ENCODE measurements at places on chromosomes 4 and X.

DNA sequence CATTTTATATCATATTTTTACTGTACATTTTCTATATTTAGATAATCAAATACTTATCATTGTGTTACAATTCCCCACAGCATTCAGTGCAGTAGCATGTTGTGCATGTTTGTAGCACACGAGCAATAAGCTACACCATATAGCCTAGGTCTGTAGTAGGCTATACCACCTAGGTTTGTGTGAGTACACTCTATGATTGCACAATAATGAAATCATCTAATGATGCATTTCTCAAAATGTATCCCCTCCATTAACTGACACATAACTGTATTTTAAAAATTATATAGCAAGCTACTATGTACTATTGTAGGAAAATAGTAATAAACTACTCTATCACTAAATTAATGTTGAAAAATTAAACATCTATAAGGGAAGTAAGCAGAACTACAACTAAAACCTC is 518.4 kb upstream of the PABPC4L start:
- DNase-seq, result no peak

DNA sequence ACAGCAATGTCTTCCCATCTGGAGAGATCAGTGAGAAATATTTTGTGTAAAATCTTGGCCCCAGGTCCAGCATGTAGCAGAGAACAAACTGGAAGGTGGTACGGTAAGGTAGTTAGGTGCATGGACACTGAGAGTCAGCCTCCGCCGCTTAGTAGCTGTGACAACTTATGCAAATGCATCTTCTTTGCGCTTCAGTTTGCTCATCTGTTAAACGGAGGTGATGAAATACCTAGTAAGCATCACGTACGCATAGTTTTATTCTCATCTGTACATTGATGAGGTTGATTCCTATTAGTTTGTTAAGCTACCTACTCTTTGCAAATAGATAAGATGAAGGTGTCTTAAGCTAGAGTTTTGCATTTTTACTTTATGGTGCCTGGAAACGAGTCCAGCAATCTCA is 80.0 kb upstream of the MSX1 start:
- DNase-seq, result no peak

GRCh38 chr4:16224264-16225166 is 1.8 kb downstream of the TAPT1 start:
- DNase-seq, result no peak

- no peak for DNase-seq
Observed at GRCh38 chr4:1418494-1419285, 12.4 kb upstream of the NKX1-1 start.

DNA sequence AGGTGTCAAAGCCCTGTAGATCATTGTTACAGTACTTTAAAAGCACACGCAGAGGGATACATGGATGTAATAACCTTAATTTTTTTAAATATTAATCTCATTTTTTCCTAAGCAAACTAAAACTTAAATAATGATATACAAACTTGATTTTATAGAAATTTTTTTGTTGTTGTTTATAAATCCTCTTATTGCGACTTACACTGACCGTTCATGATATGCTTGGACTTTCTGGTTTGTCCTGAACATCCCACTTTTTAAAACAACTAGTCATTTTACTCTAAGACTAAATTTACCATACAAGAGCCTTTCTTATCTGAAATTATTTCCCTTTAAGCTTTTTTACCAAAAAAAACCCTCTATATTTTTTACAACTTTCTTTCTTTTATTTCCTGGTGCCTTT is 2106.0 kb downstream of the PCDH7 start:
- no peak for DNase-seq

DNA sequence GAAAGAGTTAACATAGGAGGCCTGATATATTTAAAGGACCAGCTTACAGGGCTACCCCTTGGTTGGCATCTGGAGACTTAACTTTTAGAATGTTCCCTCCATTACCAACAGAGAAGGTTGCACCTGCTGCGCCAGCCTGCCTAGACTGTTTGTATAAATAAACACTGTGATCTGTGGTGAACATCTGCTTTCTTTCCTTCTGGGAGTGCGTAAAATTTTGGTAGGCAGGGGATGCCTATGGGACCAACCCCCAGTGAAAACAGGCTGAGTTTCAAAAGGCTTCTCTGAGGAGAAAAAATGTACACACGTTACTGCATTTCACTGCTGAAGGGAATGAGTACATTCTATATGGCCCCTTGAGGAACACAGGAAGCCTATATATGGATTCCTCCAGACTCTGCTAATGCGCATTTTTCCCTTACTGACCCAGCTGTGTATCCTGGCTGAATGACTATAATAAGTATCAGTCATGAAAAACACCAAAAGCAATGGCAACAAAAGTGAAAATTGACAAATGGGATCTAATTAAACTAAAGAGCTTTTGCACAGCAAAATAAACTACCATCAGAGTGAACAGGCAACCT is 13.8 kb downstream of the CENPC start:
- no peak for DNase-seq

All from stimulated activated CD4-positive, alpha-beta T cell treated with anti-CD3 and anti-CD28 coated beads, Interleukin-15, amount 100 ng/mL, for 24 hours (primary cell).